Hematopoietic multipotent progenitor cell (in vitro differentiated cells): ENCODE measurements at places on chromosomes 3 and 15.
A peak's percentile ranks its signal among the peaks of the same experiment; 100 is the strongest.

DNA sequence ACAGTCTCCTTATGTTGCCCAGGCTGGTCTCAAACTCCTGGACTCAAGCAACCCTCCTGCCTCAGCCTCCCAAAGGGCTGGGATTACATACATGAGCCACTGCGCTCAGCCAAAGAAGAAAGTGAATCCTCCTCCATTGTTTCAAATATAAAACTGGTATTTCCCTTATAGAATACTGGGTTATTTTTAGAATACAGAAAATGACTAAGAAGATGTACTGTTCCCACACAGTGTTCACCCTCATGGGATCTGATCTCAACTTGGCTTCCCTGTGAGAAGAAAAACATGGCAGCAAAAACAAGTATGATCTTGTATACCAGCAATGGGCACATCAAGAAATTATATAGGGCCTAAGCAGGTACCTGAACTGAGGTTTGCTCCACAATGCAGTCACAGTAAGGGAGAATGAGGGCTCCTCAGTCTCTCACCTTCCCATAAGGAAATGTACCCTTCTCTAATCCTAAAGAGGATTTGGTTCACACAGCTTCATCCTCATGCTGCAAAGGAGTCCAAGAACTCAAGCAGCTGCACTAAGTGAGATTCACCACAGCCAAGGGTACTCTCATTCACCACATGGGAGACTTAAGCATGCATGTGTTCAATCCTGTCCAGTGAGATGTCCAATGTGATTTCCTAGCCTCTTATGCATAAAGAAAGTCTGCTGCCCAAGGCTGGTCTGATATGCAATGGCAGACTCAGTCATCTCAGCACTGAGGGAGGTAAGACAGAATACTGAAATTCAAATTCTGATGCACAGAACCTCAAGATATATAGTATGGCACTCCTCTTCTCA, 25.8 kb downstream of the USP4 start:
- no peak for DNase-seq

DNA sequence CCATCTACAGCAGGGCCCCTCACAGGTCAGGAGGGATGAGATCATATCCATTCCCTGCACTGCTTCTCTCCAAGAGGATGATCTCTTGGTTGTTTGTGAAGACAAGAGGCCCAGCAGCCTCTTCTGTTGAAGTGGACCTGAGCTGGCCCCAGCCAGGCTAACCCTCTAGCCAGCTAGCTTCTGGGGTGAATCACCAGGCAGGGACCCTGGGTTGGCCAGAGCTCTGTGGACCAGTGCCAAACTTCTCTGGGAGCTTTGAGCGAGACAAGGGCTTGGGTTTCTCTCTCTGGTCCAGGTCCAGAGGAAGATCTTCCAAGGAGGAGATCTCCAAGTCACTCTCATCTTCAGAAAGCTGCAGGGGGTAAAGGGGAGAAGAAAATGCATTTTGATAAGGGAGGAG, 52.7 kb downstream of the CLDN18 start:
- DNase-seq, result no peak

GRCh38 chr15:38193496-38193895, 59.1 kb upstream of the SPRED1 start:
- DNase-seq, result no peak

GRCh38 chr3:106183762-106184391, 315.1 kb upstream of the CBLB start:
- DNase-seq, result no peak

DNA sequence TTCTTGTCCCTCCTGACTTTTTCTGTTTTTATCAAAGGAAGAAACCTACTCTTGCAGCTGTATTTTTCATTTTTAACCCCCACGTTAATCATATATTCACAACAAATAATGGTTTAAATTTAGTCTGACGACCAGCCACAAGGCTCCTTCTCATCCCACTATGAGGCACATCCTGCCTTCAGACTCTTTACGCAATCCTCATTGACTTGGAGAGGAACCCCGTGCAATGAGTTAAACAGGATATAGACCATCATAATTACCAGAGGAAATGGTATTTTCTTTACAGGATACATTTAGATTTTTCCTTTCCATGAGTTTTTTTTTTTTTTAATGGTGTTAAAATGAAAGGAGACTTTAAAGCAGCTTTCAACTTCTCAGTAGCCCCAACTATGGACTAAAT, 68.5 kb downstream of the WWTR1 start:
- DNase-seq, result no peak

- DNase-seq, result no peak
These were observed 64.0 kb upstream of the PRR20G start for GRCh38 chr3:127351775-127352350.

GRCh38 chr15:78087951-78088772, 4.2 kb upstream of the SH2D7 start:
- DNase-seq, result no peak

GRCh38 chr15:36970522-36970921, 129.8 kb downstream of the MEIS2 start:
- no peak for DNase-seq

DNA sequence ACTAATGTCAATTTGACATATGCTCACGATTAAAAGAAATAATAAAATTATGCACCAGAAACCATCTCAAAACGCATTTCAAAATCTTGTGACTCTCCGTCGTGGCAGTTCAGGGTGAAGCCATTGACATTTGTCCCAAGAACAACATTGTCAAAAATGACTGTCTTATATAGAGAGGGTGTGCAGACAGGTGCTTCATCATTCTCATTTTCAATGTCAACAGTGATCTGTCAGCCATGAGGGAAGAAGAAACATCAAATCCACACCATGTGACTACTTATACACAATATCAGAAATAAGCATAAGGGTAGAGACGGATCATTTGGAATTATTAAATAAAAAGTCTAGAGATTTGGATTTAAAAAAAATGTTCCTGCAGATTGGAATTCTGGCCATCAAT, 65.1 kb upstream of the C3orf49 start:
- no peak for DNase-seq

- no peak for DNase-seq
These were observed 622.8 kb upstream of the AGTR1 start for GRCh38 chr3:148074946-148075345.

DNA sequence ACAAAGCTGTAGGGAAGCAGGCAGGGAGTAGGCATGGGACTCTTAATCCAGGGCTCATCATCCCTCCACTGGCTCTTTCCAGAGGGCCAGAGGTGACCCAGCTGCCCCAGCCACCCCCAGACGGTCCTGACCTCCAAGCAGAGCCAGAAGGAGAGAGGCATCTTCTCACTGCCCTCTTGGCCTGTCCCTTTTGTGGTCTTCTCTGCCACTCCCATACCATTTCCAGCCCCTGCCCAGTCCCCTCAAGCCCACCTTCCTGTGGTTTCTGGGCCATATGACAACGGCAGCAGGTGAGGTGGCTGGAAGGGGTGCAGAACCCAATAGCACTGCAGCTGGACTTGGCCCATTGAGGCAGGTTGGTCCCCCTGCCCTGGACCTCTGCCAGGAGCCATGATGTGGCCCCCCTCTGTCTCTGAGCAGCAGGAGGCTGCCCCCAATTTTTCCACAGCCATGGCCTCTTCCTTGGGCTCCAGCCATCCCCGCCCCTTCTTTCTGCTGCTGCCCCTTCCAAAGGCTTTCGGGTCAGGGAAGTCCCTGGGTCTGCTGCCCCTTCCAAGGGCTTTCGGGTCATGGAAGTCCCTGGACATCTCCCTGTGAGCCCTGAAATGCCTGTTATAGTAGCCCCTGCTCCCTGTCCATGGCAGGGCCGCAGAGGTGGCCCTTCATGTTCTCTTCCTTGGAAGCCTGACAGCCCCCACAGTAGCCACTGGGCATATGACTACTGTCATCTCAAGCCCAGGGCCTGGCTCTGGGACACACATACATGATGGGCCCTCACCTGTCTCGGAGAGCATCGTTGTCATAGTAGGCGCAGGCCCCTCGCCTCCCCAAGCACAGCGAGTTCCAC, 39.5 kb upstream of the RAB6B start:
- no peak for DNase-seq

DNA sequence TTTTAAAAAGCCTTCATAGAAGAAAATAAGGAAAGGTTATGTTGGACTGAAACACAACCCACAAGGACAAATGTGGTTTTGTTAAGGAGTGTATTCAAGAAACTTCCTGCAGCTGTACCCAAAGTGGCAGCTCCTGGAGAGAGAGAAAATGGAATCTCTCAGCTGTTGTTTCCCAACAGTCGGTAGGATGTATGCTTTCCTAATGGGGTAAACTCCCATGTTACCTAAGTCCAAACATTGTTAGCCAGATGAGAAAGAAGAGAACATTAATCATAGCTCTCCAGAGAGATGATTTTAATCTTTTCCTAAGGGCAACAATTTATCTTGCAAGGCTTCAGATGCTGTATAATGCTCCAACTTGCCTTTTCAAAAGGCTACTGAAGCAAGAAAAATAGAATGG, 22.6 kb upstream of the TEX9 start:
- no peak for DNase-seq

- no peak for DNase-seq
These were observed 48.9 kb upstream of the AGTR1 start for GRCh38 chr3:148648685-148649352.

DNA sequence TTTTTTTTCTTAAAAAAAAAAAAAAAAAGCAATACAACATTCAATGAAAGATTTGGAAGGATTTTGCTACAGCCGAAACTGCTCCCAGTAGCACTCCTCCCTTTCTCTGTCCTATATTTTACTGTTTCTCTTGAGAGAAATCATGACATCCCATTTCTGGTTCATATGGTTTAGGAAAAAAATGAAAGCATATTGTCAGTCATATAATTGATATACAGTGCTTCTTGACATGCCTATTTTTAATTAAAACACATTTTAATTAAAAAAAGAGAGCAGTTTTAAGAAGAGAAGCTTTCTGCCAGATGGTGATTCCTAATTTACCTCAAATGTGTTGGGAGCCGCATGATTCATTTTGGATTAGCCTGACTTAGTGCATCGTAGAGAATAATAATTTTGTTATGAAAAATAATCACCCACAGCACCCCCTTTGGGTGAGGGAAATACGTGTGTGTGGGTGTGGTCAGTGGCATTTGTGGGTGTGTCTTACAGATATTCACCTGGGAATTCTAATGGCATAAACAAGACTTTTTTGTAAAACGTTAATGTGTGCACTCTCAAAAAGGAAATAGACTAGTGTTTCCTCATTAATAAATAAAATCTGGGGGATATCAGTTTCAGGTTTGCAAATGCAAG, 544.5 kb downstream of the MFSD1 start:
- no peak for DNase-seq

- no peak for DNase-seq
These were observed 7.5 kb downstream of the TMEM40 start for GRCh38 chr3:12751571-12751970.

GRCh38 chr3:156862338-156862737, 36.2 kb downstream of the LEKR1 start:
- DNase-seq, result no peak

DNA sequence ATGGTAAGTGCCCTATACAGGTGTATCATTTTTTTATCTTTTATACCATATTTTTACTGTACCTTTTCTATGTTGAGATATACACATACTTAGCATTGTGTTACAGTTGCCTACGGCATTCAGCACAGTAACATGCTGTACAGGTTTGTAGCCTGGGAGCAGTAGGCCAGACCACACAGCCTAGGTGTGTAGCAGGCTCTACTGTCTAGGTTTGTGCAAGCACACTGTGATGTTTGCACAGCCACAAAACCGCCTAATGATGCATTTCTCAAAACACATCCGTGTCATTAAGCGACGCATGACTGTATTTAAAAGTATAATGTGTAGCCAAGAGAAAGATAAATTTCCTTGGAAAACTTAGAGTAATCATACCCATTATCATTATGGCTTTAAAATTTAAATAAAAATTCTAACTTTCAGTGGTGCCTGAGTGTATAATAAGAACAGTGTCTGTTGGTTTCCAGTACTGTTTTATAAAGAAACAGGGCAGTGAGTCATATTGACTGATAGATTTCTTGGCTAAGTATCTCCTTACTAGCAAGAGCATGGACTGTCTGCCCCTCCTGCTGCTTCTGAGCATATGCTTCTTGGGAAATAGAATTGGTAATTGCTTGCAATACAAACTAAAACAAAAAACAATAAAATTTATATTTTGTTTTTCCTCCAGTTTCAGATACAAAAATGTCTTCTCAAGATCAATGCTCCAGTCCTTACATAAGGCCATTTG, 18.3 kb downstream of the CALML4 start:
- DNase-seq, result no peak

GRCh38 chr15:95860406-95860805, 470.1 kb upstream of the NR2F2 start:
- no peak for DNase-seq

GRCh38 chr3:46095307-46095706, 68.0 kb upstream of the XCR1 start:
- no peak for DNase-seq

GRCh38 chr3:184786280-184786941, 25.6 kb upstream of the VPS8 start:
- no peak for DNase-seq

DNA sequence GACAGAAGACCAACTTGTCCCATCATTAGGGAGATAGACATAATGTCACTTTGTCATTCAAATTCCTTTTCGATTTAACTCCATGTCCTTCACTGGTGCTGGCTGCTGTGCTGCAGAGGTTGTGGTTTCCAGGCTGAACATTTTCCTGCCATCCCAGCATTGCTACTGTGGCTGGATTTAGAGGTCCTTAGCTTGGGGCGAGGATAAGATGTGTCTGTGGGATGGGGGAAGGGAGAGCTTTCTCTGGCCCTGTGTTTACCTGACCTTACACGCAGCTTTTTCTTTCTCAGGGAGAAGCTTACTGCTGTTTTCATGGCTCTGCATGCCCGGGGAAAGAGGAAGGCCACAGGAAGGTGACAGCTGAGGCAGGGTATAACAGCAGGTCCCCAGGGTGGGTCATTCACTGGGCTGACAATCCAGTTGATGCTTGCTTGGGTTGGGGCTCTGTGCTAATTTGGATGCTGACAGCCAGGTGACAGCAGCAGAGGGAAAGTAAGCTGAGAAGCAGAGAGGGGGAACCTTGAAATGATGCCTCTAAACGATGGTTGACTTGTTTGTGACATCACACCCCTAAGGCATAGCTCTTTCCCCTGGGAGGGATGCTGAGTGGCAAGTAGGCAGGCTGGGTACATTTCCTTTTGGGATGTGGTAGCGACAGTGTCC, 326.9 kb upstream of the CTNNB1 start:
- DNase-seq, result no peak

- peak; percentile 76 for DNase-seq
These were observed 114.3 kb upstream of the ARHGEF3 start for GRCh38 chr3:56915966-56916586.

- no peak for DNase-seq
These were observed 401.9 kb upstream of the TPRG1 start for GRCh38 chr3:188769831-188770230.

DNA sequence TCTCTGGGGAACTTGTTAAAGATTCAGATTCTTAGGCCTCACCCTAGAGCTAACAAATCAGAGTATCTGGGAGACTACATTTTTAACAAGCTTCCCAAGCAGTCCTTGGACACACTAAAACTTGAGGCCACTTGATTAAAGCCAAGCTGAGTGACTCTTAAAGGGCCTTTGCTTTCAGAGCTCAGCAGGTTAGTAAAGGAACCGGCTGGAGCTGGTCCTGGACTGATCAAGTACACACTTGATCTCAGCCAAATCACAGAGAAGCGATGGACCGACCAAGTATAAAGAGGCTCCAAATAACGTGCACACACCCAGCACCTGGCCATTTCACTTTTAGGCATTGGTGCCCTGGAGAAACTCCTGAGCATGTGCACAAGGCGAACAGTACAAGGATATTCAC, 12.9 kb upstream of the TM6SF1 start:
- no peak for DNase-seq
